ENCODE measurements at places on chromosomes 11 and 22. TPM values are rescaled to one million over a fixed set of nuclear protein-coding genes. Genes with fewer than 3 reads are reported as not detected.

DNA sequence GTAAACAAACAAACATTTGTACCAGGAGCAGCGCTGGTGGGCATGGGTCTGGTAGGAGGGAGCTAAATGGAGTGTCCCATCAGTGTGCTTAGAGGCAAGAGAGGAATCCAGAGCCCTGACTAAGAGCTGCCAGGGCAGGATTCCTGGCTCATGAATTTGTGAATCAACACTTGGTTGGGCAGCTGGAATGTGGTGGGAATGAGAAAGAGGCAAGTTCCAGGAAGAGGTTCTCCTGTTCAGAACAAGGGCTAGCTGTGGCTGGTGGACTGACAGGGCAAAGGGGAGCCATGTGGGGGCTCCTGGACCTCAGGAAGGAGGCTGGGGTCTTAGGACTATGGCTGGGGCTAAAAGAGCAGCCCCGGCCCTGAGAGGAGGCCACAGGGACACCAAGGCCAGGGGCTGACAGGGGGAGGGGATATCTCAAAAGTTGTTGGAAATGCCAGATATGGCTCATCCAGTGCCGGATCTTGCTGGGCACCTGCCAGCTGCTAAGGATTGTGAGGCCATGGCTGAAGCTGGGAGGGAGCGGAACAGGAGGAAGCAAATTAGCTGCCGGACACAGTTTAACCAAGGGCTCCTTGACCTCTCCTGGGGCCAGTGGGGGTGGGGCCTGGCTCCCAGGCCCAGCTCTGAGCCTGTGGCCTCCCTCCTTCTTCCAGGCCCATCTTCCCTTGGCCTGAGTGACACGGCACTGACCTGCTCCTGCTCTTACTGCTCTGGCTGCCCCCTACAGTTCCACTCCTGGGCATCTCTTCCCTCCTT lies 14.6 kb upstream of the P2RY6 start:
- peak overlapping the region; percentile 35 for H3K27ac ChIP-seq
- H3K27me3 ChIP-seq = no peaks in the 10 kb centered on the region
- no peak for DNase-seq

The CHRM1 gene
- not detected for total RNA-seq

The LTBP3 gene
- total RNA-seq = 80.3 TPM

GRCh38 chr22:29469755-29470154 lies 10.3 kb upstream of the NEFH start:
- H3K4me1 ChIP-seq = peaks cover 8% of the 10 kb centered on the region
- peaks cover 88% of the 10 kb centered on the region for H3K27me3 ChIP-seq
- no peak for DNase-seq
- no peak overlapping the region for H3K4me3 ChIP-seq

DNA sequence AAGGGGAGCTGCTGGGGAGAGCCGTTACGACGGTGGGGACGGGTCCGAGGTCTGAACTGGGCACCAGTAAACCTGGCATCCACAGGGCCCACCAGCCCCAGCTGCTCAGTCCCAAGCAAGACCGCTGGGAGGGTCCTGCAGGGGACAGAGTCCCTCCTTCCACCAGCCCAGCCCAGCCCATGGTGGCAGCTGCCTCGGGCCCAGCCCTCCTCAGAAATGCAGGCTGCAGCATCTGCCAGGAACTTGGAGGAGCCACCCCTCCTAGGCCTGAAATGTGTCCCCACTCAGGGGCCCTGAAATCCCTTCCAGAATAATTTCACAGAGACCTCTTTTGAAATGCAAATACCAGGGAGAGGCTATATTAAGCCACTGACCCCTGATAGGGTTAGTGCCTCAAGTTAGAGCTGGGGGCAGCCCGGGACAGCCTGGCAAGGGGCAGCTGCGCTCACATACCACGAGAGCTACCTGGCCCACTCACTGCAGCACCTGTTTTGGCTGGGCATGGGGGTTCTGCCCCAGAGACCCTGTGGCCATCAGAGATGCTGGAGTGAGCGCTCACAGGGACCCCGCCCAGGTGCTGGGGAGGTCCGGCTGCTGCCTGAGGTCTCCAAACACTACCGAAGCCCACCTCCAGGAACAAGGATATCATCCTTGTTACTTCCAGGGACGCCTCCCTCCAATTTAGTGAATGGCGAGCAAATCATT lies 53.1 kb downstream of the CELSR1 start:
- no peak for DNase-seq
- peaks cover 13% of the 10 kb centered on the region for H3K4me1 ChIP-seq
- no peak overlapping the region for H3K4me3 ChIP-seq
- no peaks in the 10 kb centered on the region for H3K27me3 ChIP-seq
- H3K27ac ChIP-seq = no peak overlapping the region
- no peaks in the 10 kb centered on the region for H3K36me3 ChIP-seq

- peaks cover 4% of the 10 kb centered on the region for H3K4me1 ChIP-seq
- peaks cover 79% of the 10 kb centered on the region for H3K36me3 ChIP-seq
- H3K4me3 ChIP-seq = no peak overlapping the region
- H3K27ac ChIP-seq = no peak overlapping the region
- H3K27me3 ChIP-seq = no peaks in the 10 kb centered on the region
Observed at GRCh38 chr22:44166498-44167276, 14.0 kb upstream of the PARVG start.

GRCh38 chr11:94806419-94806818 lies 38.3 kb downstream of the AMOTL1 start:
- no peak overlapping the region for H3K4me3 ChIP-seq
- no peaks in the 10 kb centered on the region for H3K27me3 ChIP-seq
- H3K4me1 ChIP-seq = peaks cover 48% of the 10 kb centered on the region
- H3K36me3 ChIP-seq = peaks cover 12% of the 10 kb centered on the region
- H3K27ac ChIP-seq = peak overlapping the region; percentile 7

Measured in left ventricle myocardium inferior (tissue), 1 donor.